Stimulated activated naive CD8-positive, alpha-beta T cell treated with anti-CD3 and anti-CD28 coated beads, Interleukin-15, amount 100 ng/mL, for 72 hours (primary cell): ENCODE measurements at places on chromosomes 12 and 14.

- DNase-seq = no peak
These were observed 188.4 kb downstream of the MSRB3 start for GRCh38 chr12:65466911-65467310.

- DNase-seq = no peak
These were observed 26.1 kb upstream of the STAC3 start for GRCh38 chr12:57276935-57277563.

DNA sequence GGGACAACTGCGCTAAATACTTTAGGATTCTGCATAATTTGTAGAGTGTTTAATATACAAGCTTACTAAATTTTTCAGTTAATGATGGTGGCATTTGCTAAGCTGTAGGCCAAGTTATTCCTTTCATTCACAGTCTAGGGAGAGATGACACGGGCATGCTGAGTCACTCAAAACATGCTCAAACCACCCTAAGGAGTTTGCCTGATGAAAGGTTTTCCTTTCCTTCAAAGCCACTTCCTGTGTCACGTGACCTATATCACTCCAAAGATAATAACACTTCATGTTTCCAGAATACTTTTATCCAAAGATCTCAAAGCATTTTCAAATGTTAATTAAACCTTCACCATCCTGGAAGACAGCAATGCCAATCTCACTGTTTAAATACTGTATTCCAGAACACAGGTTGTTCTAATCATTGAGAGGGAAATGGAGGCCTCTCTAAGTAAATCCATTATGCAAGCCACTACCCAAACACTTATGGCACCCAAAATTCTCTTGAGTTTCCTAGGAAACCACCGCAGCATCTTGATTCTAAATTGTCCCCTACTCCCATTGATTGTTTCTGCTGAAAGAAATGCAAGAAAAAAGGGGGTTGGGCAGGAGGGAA lies 207.0 kb upstream of the CDKN3 start:
- no peak for DNase-seq

GRCh38 chr12:96502477-96502876 lies 13.1 kb downstream of the CFAP54 start:
- DNase-seq = no peak

- DNase-seq = no peak
These were observed 26.3 kb downstream of the RXYLT1 start for GRCh38 chr12:63805704-63806672.

- DNase-seq = no peak
These were observed 18.7 kb downstream of the ITGA7 start for GRCh38 chr12:55688716-55689655.

- no peak for DNase-seq
These were observed 1257.6 kb downstream of the SLC16A7 start for GRCh38 chr12:60853407-60853806.

GRCh38 chr12:98885778-98886177 lies 240.7 kb downstream of the APAF1 start:
- no peak for DNase-seq

- no peak for DNase-seq
These were observed 4.9 kb upstream of the SUSD6 start for GRCh38 chr14:69606258-69607184.

DNA sequence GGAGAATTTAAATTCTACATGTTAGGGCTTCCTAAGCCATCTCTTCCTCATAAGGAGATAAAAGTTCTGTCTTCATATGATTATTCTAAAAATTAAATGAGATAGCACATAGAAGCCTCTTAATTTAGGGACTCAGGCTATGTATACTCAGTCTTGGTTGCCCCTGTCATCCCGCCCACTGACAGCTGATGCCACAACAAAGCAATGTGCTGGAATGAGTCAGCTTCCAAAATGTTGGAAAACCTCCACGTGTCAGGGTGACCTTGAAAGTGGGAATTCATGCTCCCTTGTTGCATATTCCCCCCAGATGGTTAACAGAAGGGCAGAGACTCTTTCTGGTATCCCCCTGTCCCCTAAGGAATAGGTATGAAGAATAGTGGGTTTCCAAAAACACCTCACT lies 238.0 kb upstream of the DDHD1 start:
- no peak for DNase-seq
